ENCODE measurements at places on chromosomes 7 and 10.

- DNase-seq: no peak
These were observed 582 bp downstream of the TPST1 start for GRCh38 chr7:66205741-66206090.

GRCh38 chr10:98320486-98321185 lies 52.6 kb upstream of the LOXL4 start:
- DNase-seq: no peak

DNA sequence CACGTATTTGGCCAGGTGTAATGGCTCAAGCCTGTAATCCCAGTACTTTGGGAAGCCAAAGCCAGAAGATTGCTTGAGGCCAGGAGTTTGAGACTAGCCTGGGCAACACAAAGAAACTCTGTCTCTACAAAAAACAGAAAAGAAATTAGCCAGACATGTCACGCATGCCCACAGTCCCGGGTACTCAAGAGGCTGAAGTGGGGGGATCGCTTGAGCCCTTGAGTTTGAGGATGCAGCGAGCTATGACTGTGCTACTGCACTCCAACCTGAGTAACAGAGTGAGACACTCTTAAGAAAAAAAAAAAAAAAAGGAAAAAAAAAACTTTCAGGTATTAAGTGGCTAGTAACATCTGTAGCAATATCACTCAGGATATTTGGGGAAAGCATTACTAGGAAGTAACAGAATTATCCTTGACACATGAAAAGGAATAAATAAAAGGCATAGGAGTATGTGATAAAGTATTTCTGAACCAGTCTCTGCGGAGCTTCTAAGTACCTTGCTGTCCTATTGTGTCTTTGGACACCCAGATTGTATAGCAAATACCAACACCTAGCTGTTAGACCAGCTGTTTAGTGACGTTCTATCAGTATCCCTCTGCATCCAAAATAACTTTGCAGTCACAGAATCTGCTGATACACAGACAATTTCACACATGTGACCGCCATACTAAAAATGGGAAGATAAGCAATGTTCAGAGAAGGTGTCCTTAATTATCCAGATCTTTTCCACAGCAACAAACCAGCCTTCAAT lies 74.4 kb downstream of the CYTH3 start:
- peak; percentile 89 for DNase-seq

DNA sequence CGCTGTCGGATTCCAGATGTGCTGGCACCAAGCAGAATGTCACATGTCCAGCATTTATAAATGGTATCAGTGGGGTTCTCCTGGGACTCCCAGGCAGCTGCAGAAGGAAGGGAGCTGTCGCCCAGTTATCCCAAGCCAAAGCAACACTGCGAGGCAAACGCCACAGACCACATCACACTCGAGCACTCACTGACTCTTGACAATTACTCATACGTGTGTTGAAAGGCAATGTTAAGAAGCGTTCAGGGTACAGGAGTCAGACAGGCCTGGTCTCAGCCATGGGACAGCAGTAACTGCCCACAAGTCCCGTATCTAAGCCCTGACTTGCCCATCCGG lies 113.4 kb downstream of the DIP2C start:
- no peak for DNase-seq

- DNase-seq: no peak
These were observed 151.2 kb upstream of the TNRC18 start for GRCh38 chr7:5574770-5575269.

GRCh38 chr10:125629758-125630376 lies 53.1 kb downstream of the TEX36 start:
- DNase-seq: peak; percentile 7

DNA sequence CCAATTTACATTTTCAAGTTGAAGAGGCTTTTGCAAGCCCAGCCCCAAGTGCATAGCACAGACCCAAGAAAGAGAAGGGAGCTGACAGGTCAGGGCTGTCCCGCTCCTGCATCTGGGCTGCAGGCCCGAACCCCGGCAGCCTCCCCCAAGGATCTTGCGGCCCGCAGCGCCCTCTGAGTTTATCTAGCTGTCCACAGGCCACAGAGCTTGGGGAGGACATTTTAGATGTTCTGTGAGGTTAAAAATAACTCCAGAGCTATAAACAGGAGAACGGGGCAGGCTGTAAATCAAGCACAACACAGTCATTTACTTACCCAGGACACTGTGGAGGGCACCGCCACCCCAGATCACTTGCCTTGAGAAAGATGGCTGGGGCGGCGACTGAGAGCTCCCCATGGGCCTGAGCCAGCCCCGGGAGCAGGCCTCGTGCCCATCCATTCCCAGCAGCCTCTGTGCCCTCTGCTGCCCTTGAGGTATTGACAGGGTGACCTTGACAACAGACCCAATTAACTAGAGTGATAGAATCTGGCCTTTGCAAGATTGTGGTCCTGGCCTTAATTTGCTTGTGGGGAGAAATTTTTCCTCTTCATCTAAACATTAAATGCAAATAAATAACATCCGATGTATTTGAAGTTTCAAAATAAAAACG lies 563.0 kb downstream of the TCERG1L start:
- no peak for DNase-seq

DNA sequence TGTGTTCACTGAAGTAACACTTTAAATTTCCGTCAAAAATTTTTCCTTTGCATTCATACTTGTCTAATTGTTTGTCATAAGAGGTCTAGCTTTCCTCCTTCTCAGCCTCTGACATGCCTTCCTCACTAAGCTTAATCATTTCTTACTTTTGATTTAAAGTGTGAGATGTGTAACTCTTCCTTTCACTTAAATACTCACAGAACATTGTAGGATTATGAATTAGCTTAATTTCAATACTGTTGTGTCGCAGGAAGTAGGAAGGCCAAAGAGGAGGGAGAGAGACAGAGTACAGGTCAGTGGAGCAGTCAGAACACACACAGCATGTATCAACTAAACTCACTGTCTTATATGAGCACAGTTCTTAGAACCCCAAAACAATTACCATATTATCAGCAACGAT lies 99.0 kb downstream of the SRPK2 start:
- no peak for DNase-seq
